ENCODE measurements at places on chromosomes 12 and 14. TPM values are rescaled to one million over a fixed set of nuclear protein-coding genes. Genes with fewer than 3 reads are reported as not detected.

GRCh38 chr12:69994724-69995173 is 169.7 kb downstream of the MYRFL start:
- DNase-seq = no peak

GRCh38 chr12:30877105-30877875 is 49.3 kb upstream of the TSPAN11 start:
- DNase-seq = no peak

- no peak for DNase-seq
These were observed 74.7 kb downstream of the DBX2 start for GRCh38 chr12:44976246-44976645.

GRCh38 chr14:100524933-100525243 is 62.3 kb downstream of the BEGAIN start:
- DNase-seq = peak; percentile 8

- no peak for DNase-seq
These were observed 128.5 kb upstream of the DCN start for GRCh38 chr12:91311081-91311480.

DNA sequence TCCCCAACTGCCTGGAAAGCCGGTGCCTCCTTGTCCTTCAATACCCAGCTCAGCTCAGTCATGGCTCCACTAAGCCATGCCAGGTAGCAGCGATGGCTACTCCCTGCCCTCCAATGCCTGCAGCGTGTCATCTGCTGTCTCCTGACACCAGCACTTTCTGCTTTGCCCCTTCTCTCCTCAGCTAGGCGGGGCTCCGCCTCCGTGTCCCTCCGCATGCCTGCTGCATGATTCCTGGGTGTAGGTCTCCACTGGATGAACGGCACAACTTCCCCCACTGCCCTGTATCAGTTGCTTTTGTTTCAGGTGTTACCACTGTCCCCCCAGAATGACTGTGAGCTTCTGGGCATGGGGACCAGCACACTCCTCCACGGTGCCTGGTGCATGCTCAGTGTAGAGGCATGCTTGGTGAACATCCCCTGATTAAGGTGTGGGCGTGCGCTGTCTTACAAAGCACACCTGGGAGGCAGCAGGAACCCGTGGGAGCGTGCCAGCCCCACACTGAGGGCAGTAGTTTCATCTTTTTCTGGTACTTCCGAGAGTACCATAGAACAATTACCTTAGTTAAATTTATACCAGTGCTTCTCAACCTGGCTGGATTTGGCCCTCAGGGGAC is 179.4 kb upstream of the PRMT8 start:
- DNase-seq = no peak

CMA1 gene
- not detected for total RNA-seq

TCL1B gene
- not detected for total RNA-seq

CCDC196 gene
- not detected for total RNA-seq

IFNG-AS1 gene
- total RNA-seq = not detected
